ENCODE measurements at places on chromosomes 5 and 9.

DNA sequence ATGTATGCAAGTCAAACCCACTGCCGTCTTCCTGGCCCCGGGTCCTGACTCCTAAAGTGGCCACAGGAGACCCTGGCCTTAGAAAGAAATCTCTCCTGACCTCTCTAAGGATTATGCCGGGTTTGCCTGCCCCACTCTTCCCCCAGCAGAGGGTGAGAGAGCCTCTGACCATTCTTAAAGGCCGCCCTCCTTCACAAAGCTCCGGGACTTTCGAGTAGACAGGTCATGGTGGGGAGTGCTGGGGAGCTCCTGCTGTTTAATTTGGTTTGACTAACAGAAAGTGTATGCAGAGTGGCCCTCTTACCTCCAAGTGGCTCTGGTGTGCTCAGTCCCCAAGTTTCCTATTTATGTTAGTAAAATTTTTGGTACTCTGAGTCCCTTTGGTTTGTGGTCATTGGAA, 111.8 kb downstream of the LRRC70 start:
- no peak for DNase-seq

GRCh38 chr5:158538506-158539074, 561.1 kb downstream of the EBF1 start:
- no peak for DNase-seq

DNA sequence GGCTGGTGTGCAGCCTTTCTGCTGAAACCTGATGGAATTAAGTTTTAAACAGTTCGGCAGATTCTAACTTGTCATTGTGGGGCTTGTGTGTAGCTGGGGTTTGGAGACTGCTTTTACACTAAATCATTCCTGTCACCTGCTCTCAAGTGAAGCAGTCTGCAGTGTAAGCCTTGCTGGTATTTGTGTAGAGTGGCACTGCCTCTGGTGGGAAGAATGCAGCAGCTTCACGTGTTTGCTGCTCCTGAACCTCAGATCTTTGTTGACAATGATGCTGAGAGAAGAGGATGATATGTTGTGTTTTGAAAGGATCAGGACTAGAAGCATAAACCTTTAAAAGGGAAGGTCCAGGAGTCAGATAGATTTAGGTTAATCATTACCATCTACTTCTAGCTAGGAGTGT, 88.1 kb downstream of the KDM4C start:
- DNase-seq, result no peak

- no peak for DNase-seq
Measured at GRCh38 chr9:26535151-26535550, 357.5 kb downstream of the CAAP1 start.

GRCh38 chr5:157857816-157858526, 974 bp downstream of the CLINT1 start:
- DNase-seq, result no peak

- DNase-seq, result no peak
Measured at GRCh38 chr9:135526089-135526729, 5.0 kb downstream of the LCN1 start.

GRCh38 chr9:94772639-94773303, 46.3 kb downstream of the AOPEP start:
- no peak for DNase-seq

- DNase-seq, result no peak
Measured at GRCh38 chr5:111731638-111732037, 25.4 kb downstream of the NREP start.

DNA sequence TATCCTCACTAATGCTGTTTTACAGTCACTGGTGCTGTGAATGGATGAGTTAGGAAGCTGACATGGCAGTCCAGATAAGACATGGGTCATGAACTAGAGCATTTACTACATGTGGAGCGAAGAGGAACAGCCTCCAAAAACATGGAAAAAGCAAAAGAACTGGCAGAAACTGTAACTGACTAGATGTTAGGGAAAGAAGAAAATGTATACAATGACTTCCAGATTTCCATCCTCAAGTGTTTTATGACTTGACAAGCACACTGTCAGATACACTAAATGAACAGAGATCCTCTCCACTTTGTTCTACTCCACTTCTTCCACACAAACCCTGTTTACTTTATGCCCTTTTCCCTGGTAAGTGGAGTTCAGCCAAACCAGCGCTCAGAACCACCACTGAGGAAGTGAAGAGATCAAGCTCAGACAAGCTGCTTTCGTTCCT, 11.5 kb downstream of the HMGCS1 start:
- DNase-seq, result no peak

DNA sequence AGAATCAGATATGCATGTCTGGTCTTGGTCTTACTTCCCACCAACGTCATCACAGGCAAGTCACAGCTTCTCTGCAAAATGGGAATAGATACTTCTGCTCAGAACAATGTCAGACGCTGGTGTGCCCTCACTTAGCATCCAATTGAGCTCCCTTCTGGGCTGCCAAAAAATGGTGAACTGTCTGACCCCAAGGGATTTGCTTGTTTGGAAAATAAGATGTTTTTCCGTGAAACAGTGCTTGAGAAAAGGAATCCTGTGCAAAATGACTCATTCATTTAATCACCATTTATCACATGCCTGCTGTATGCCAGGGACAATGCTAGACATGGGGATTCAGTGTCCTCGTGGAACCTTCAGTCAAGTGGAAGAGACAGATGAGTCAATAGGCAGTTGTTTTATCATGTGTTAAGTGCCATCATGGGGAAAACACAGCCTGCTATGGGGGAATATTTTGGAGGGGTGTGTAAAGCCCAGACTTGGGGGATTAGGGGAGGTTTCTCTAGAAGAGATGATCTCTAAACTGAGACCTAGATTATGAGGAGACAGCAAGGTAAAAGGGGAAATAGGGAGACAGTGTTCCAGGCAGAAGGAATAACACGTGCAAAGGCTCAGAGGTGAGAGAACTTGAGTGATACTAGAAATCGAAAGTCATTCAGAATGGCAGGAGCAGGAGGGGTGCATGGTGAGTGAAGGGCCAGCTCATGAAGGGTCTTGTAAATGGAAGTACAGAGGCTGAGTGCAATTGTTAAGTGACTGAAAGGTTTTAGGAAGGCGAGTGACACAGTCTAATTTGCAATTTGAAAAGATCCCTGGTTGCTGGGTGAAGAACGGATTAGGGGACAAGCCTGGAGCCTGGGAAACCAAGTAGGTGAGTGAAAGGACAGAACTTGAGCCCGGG, 3.9 kb downstream of the NIPAL4 start:
- no peak for DNase-seq

DNA sequence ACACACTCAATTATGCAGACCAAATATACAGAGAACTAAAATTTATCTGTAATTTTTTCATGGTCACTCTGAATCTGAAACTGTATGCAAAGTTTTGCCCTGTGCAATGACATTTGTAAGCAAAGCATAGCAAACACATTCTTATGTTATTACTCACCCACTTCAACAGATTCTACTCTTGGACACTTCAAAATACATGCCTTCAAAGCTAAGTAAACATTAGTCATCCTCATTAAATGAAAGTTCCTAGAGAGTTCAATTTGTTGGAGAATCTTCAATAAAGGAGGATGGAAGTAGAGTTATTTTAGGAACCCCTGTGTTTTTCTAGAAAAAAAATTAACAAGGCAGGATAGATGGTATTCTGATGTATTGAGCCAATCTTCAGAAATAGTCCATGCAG, 639.7 kb upstream of the C9orf72 start:
- DNase-seq, result no peak

DNA sequence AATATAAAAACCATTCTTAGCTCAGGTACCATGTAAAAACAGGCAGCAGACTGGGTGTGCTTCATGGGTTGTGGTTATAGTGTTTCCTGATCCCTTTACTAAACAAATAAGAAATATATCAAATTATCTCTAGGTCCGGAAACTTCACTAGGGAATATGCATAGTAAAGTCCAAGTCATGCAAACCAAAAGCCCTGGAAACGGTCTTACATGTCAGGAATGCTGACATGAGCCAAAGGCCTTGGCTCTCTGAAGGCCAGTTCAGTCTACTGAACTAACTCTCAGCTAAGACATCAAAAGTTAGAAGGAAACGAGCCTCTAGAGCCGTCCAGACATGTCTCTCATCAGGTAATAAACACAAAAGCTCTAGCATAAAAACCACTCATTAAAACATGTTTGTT, 778.9 kb upstream of the ZNF608 start:
- no peak for DNase-seq

DNA sequence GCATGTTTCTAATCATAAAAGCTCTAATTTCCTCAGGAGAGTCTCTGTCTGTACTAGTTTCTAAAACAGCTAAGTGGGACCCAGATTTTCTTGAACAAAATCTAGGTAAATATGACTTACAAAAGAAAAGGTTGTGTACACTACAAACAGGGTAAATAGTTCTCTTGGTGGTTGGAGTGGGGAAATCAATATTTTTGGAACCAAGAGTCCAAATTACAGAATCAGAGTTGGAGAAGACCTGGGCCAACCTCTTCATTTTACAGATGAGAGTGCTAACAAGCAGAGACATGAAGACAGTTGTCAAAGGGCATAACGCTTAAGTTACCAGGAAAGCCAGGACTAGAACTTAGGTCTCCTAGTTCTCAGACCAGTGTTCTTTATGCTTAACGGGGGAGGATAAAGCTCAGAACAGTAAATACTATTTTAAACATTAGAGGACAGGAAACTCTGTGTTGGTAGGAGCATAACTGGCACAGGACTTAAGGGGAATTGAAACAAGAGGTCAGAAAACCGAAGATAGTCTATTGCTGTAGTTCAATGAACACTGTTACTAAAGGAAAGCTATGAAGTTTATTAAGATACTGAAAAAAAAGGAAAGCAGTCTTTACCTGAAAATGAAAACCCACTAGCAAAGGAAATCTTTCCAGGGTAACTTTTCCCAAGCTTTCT, 9.3 kb upstream of the GOLGA1 start:
- DNase-seq, result no peak

- DNase-seq, result no peak
Measured at GRCh38 chr9:38339087-38339486, 53.4 kb upstream of the ALDH1B1 start.

DNA sequence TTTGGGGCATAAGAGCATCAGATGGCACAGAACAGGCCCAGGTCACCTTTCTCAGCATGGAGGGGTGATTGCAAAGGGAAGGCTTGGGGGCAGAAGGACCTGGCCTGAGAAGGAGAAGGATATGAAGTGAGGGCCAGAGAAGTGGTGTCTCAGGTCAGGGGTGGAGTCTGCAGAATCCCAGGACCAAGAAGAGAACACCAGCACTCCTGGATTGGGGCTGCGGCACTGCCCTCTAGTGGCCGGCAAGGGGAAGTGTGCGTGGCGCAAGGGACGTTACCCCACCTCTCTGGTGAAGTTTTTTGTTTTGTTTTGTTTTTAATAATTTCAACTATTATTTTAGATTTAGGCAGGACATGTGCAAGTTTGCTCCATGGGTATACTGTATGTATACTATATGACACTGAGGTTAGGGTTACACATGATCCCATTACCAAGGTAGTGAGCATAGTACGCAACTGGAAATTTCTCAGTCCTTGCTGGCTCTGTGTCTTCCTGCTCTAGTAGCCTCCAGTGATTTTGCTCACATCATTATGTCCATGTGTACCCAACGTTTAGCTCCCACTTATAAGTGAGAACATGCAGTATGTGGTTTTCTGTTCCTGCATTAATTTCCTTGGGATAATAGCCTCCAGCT, 1548.6 kb downstream of the EFNA5 start:
- DNase-seq, result no peak

- DNase-seq, result no peak
Measured at GRCh38 chr5:1325191-1325741, 19.6 kb downstream of the CLPTM1L start.

DNA sequence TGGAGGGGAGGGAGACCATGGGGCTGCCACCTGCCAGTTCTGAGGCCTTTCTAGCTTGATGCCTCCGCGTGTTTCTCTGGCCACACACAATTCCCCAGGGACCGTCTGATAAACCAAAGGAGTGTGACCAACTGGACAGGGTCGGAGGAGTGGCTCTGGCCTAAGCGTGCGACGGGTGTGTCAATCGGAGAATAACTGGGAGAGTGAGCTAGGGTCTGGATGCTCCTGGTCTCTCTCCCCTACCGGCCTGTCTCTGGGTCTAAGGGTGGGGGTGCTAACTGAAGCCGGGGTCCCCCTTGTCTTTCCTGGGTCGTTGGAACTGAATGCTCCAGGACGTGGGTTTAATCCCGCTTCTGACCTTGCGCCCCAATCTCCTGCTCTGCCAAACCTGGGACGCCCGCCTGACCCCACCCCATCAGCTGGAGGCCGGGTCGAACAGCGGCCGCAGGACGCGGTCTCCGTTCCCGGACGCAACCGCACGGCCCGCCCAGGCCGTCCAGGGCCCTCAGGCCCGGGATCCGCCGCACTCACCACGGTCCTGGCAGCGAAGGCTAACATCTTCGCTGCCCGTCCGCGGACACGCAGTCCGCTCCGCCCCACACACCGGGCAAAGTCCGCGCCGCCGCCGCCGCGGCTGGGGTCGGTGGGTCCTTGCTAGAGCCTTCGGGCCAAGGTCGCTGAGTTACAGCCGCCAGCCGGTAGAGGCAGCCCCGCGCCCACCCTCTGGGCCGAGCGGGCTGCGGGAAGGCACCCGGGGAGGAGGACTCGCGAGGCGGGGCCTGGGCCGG, 447 bp downstream of the CRAT start:
- no peak for DNase-seq

DNA sequence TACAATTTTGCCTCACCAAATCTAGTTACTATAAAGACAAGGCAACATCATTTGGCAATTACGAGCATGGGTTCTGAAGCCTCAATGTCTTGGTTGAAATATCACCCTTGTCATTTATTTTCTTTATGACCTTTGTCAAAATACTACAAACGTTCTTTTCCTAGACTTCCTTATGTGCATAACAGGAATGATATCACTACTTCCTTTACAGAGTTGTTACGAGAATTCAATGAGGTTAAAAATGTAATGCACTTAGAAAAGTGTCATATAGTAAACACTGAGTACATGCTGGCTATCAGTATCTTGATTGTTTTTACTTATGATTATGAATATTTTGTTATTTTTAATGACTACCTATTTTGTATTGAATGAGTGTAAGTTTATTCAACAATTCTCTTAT, 640.9 kb upstream of the CCNG1 start:
- DNase-seq, result no peak

DNA sequence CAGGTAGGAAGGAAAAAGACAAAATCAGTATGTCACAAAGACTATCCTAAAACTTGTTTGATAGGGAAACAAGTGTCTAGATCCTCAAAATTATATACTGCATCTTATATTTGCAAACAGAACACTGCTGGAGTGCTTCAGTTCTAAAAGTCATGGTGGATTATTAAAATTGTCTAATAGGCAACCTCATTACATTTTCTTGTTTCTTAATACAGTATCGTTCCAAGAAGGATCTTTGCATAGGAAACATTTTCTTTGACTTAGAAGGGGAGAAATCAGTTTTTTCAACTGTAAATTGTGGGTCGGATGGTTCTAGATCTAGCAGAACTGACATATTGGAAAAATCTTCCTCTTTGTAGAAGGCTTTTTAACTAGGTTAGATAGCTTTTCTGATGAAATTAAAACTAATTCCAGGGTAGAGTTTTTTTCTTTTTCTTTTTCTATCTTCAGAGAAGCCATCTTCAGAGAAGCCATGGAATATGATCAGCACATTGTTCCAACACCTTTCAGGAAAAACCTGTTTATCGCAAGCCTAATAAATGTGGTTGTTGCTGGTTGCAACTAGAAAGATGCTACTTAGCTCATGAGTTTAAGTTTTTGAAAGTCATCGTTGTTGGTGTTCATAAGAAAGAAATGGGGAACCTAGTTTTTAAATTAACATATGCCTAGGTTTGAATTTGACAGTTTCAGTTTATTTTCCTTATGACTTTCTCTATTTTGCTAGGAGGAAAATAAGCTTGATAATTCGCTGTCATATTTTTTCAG, 7.4 kb downstream of the CPEB4 start:
- DNase-seq, result no peak

Data from stimulated activated CD4-positive, alpha-beta T cell treated with anti-CD3 and anti-CD28 coated beads, Interleukin-1b, Interleukin-23, amount 100 ng/mL, for 48 hours (primary cell).